Stimulated activated CD4-positive, alpha-beta T cell treated with anti-CD3 and anti-CD28 coated beads, Interleukin-1b, Interleukin-23, amount 100 ng/mL, for 48 hours (primary cell): ENCODE measurements at places on chromosomes 6 and 20.

GRCh38 chr6:76694795-76695194, 622.3 kb upstream of the IMPG1 start:
- no peak for DNase-seq

DNA sequence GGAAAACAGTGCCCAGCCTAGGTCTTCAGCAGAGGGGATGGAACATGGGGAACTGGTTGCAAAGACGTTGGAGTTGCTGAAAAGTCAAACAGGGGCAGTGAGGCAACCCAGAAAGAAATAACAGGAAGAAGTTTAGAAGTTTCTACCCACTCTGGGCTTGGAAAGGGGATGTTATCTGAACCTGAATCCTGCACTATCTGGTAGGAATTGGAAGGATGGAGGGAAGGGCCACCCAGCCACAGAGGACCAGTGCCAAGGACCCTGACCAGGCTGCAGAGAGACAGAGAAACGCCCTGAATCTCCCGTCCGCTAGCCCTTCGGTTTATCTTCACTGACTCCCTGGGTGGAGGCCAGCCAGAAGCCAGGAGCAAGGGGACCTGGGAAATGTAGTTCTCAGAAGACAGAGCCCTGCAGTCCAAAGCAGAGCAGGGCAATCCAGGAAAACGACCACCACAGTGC, 217.3 kb upstream of the RREB1 start:
- no peak for DNase-seq

DNA sequence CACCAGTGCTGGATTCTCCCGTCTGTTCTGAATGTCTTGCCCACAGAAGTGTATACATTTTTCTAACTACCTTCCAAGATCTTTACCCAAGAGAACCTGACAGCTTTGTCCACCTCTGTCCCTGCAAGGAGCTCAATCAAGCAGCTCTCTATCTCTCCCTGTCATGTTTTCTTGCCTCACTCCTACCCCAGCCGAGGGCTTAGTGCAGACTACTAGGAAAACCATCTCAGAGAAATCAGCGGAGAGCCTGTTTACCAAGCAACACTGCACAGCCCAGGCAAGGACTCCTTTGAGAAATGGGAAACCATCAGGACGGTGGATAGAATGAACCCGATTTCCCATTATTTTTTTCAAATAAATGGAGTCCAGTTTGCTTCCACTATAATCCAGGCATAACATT, 250.7 kb upstream of the JARID2 start:
- no peak for DNase-seq

DNA sequence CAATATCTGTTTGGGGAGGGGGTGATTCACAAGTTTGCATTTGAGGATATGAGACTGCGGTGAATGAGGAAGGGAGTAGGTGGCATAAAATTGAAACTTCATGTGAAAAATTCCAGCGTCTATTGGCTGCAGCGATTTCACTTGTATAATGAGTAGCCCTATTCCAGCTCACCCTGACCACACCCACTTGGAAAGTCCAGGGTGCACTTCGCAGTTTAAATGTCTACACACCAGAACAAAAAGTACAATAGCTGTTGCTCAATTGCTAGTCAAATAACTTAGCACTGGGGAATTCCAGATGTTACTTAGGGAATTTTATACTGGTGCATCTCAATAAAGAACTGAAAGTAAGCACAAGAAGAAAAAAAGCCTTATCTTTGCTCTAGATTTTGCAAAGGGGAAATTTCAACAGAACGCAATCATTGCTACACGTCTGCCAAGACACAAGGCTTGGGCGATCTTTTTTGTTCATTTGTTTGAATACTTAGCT, 6.3 kb downstream of the TNFAIP3 start:
- DNase-seq: peak; percentile 91

- no peak for DNase-seq
Observed at GRCh38 chr6:148538261-148539190, 195.9 kb downstream of the SASH1 start.

GRCh38 chr6:144344646-144345045, 59.5 kb downstream of the UTRN start:
- DNase-seq: peak; percentile 63

- no peak for DNase-seq
Observed at GRCh38 chr6:20875369-20875963, 341.2 kb downstream of the CDKAL1 start.
